Regular cardiac myocyte (primary cell): ENCODE measurements at places on chromosomes 1 and 21. TPM values are rescaled to one million over a fixed set of nuclear protein-coding genes. Genes with fewer than 3 reads are reported as not detected.

TRAPPC10 gene
- 18.0 and 21.9 TPM in 2 replicates for total RNA-seq

C1QC gene
- total RNA-seq, result not detected in 2 replicates

ADAMTS1 gene
- total RNA-seq, result 274 and 457 TPM in 2 replicates

S100A7 gene
- total RNA-seq, result not detected in 2 replicates

PTPRC gene
- 0.28 and 0.58 TPM in 2 replicates for total RNA-seq

BARHL2 gene
- not detected in 2 replicates for total RNA-seq

MAP3K21 gene
- 0.19 and 0.28 TPM in 2 replicates for total RNA-seq

KCNQ4 gene
- 0.19 and 0.28 TPM in 2 replicates for total RNA-seq

MCOLN3 gene
- under 0.01 and 0.28 TPM in 2 replicates for total RNA-seq

NOS1AP gene
- total RNA-seq, result under 0.01 and 0.38 TPM in 2 replicates

PDZK1 gene
- 0.38 and 0.56 TPM in 2 replicates for total RNA-seq

UTP11 gene
- 30.2 and 56.4 TPM in 2 replicates for total RNA-seq

AVPR1B gene
- total RNA-seq, result not detected in 2 replicates

ZBED6 gene
- 10.0 and 12.4 TPM in 2 replicates for total RNA-seq

PM20D1 gene
- total RNA-seq, result under 0.01 TPM in 2 replicates

KRTAP23-1 gene
- not detected in 2 replicates for total RNA-seq

S100A8 gene
- total RNA-seq, result not detected in 2 replicates

ERG gene
- total RNA-seq, result 0.19 and 0.56 TPM in 2 replicates

SLC45A1 gene
- 1.2 and 1.4 TPM in 2 replicates for total RNA-seq

CDK18 gene
- 0.58 and 3.4 TPM in 2 replicates for total RNA-seq

UBE2J2 gene
- total RNA-seq, result 31.3 and 43.5 TPM in 2 replicates

SLC6A17 gene
- 0.28 and 0.96 TPM in 2 replicates for total RNA-seq

SUCO gene
- 42.0 and 44.5 TPM in 2 replicates for total RNA-seq

CFHR3 gene
- total RNA-seq, result not detected in 2 replicates

EFNA1 gene
- total RNA-seq, result 0.19 and 1.4 TPM in 2 replicates

SPRR5 gene
- total RNA-seq, result not detected in 2 replicates

RSPO1 gene
- total RNA-seq, result under 0.01 TPM in 1 of 2 replicates, not detected in the other

RPE65 gene
- total RNA-seq, result not detected in 2 replicates

PCSK9 gene
- 0.19 and 0.28 TPM in 2 replicates for total RNA-seq

CD5L gene
- total RNA-seq, result not detected in 2 replicates
